NCI-H345 (cell line): ENCODE measurements at places on chromosomes 12 and 14.

GRCh38 chr12:32031109-32031508 lies 71.9 kb downstream of the RESF1 start:
- DNase-seq = no peak

GRCh38 chr14:71121711-71122110 lies 214.5 kb downstream of the PCNX1 start:
- no peak for DNase-seq

- peak; percentile 42 for DNase-seq
Observed at GRCh38 chr14:94748667-94749347, 21.1 kb downstream of the GSC start.

DNA sequence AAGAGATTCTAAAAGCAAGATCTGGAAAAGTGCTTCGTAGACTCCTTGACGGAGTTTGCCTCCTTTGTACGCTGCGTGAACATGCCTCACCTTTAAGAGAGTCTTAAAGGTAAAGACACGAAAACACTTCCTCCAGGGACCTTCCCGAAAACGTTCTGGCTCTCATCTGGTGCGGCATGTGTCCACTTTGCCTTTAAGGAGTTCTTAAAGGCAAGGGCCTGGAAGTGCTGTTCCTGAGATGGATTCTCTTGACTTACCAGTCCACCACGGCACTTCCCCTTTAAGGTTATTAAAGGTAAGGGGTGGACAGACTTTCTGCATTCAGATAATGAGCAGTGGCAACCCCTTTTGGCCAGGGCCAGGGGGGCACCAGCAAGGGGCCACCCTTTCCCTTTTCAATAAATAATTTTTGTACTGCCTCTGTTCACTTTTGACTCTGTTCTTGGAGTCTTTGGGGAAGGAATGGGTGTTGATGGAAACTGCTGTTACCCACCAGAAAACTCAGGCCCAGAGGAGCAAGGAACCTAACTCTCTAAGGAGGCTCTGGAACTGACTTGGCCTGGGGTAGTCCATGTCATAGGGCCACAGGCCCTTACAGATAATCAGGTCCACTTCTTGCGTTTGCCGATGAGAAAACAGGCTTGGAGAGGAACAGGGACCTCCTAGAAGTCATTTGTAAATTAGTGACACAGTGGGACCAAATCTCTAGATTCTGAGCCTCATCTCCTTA lies 4.4 kb downstream of the REM2 start:
- DNase-seq = peak; percentile 24

DNA sequence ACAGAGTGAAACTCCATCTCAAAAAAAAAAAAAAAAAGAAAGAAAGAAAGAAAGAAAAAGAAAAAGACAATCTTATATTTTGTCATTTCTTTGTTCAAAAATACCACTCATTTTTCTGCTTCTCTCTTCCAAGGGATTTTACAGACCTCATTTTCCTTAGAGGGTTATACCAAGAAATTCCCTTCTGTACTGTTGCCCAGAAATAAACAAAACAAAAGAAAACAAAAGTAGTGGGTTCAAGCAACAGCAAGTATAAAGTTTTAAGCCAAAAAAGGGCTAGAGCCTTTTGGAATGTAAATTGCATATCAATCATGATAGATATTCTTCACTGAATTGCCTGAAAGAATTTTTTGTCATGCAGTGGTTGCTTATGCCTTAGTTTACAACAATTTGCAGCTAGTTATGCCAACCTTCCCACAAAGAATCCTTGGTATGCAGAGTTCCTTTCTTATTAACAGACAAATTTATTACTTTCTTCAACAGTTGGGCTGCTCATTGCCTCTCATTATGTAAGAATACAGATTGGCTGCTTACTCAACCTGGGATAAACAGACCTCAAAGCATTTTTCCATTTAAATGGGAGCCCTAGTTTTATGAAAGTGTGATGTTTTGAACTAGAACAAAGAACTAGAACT lies 129.1 kb upstream of the PPFIA2 start:
- DNase-seq = no peak

DNA sequence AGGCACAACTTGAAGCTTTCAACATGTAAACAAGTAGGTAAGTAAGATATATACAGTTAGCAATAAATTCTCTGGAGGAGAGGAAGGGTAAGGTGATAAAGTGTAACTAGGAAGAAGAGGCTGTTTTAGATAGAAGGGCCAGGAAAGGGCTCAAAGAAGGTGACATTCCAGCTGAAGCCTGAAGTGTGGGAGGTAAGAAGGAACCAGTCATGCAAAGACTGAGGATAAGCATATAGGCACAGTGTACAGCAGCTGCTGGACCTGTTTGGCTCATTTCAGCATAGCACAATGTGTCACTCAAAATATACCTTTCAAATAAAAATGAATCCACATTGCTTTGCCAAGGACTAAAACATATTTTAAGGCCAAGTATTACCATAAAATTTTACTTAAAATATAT lies 28.6 kb upstream of the ARL1 start:
- no peak for DNase-seq

- DNase-seq = no peak
Observed at GRCh38 chr12:31954925-31955858, 4.0 kb upstream of the RESF1 start.
